ENCODE measurements at places on chromosomes 1 and 21.

DNA sequence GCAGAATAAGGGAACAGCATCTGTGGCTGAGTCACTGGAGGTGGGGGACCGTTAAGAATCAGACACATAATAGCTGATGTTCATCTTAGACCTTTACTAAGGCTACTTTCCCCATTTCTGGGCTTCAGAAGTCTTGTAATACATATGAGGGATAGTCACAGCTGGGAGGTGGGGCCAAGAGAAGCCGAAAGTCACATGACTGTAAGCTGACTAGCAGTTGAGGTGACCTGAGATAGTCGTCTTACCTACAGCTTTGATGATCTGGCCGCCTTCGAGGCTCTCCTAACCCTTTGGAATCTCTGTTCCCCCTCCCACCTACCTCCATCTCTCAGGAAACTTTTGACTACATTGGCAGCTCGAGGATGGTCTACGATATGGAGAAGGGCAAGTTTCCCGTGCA lies 9.4 kb downstream of the NCSTN start:
- DNase-seq: no peak

GRCh38 chr1:66350001-66350547 lies 183.9 kb upstream of the SGIP1 start:
- DNase-seq: no peak

DNA sequence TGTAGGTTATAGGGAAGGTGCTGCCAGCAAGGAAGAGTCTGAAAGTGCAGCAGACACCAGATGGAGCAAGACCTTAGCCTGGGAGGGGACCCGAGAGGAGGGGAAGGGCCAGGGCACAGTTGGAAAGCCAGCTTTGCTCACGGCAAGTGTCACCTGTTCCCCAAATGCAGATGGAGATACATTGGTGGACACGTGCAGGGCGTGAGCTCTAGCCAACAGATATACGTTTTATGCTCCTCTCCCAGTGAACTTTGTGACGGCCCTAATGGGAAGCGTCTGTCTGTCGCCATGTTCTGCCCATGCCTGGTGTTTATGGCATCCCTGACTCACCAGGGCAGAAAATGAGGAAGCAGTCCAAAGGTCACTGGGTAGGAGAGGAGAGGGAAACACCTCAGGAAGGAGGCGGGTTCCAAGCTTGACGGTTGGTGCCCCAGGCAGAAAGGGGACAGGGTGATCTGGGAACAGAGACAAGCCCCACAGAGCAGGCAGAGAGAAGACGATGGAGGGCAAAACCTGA lies 7.6 kb downstream of the GPA33 start:
- no peak for DNase-seq

DNA sequence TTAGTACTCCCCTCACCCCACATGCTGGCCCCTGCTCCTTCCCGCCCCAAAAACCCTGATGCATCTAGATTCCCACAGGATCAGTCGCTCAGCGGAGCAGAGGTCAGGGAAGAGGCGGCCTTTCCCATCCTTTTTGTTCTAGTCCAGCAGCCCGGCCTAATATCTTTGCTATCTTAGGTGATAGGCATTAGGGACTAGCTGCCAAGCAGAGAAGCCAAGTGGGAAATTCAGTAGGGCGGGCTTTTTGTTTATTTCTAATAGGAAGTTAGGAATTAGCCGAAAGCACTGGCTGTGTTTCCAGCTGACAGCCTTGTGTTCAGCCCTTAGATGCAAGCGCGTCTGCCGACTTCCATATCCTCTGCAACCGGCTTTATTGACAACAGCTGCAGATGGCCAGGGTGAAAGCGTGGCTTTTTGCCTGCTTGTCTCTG lies 59.0 kb upstream of the BCAR3 start:
- DNase-seq: no peak

- no peak for DNase-seq
These were observed 455.8 kb upstream of the VAMP3 start for GRCh38 chr1:7315316-7315715.

DNA sequence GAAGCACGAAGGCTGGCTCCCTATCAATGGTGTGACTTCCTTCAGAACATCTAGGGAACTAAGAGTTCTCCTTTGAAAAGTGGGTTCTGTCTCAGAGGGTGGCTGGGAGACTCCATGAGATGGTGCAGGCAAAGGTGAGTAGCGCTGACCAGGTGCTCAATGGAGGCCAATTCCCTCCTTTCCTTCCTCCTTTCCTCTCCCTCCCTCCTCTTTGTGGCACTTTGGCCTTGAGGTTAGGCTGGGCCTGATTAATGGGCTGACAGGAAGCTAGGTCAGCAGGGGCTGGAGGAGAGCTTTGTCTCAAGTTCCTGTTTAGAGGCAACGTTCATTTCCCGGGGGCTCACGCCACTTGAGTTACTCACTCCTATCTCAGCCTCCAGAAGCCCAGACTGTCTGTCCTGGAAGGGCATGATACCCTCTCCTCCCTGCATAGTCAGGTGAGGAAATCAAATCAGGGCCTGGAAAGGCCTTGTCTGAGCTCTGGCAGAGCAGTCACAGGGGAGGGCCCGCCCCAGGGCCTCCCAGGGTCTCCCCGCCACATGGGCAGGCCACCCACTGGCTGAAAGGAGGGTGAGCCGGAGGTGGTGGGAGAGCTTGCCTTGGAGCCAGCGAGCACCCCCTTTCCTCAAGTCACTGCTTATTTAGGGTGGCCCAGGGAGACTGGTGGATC lies 58.4 kb upstream of the SSBP3 start:
- DNase-seq: peak; percentile 29

- no peak for DNase-seq
These were observed 30.2 kb downstream of the SNAP47 start for GRCh38 chr1:227765261-227766014.

DNA sequence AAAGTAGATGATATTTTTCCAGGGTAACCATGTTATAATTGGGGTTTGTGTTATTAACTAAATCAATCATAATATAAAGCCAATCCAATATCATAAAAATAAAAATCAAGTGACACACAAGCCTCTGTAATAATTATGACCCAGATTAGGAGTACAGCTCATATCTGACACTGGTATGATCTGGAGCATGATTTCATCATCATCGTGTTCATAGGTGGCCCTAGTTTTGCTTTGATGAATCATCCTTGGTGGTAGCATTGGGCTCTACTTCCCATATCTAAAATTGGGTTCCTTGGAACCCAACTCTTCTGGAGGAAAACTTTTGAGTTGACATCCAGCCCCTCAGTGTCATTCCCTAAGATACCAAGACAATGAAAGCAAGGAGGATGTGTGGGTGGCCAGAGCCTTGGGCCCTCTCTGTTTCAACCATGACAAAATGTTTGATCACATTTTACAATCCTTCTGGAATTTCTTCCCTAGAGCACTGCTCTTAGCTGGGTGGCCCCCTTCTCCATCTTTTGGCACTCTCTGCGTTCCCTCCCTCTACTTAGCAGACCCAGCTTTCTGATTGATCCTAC lies 37.0 kb upstream of the ENAH start:
- DNase-seq: no peak

DNA sequence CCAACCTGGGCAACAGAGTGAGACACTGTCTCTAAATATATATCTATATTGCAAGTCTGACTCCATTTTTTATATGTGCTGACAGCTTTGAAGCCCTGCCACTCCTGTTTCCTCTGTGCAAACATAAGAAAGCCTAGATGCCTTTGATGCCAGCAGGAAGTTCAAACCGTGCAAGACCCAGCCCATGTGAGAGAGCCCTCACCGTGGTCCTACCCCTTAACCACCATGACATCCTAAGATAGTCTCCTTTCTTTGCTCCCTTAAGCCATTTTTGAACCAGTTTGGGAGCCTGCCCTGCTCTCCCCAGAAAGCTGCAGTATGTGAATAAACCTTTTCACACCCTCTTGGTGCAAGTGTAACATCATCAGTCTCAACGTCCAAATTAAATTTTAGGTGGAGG lies 3.7 kb upstream of the DIPK1A start:
- DNase-seq: no peak

DNA sequence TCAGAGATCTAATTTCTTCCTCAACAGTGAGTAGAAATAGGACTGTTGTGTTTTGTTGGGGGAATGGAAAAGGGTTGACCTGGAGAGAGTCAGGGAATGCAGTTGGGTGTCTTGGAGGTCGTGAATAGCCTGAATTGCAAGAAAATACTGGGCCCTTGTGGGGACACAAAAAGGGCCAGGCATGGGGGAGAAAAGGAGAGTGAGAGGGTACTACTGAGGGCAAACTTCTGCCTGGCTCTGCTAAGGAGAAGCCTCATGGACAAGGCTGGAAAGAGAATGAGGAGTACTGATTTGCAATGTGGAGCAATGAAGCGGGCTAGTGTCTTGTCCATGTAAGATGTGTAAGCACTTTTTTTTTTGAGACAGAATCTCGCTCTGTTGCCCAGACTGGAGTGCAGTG lies 96.2 kb upstream of the IRF2BP2 start:
- DNase-seq: no peak

- no peak for DNase-seq
These were observed 208.1 kb downstream of the TGFB2 start for GRCh38 chr1:218553197-218553596.

DNA sequence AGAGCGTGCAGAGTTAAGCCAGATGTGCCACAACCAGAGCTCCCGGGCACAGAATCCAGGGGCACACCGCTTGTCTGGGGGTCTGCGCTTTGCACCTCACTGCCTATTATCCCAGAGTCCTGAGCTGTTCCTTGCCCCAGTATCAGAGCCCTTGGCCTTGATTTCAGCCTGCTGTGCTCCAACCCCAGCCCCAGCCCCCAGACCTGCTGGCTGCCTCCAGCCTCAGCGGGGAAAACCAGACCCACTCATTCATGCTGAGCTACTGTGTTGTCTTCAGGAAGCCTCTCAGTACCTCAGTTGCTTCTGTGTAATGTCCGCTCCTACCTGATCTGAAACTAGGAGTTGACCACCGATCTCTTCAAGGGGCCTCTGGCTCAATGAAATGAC lies 1.1 kb downstream of the IKBKE start:
- no peak for DNase-seq

GRCh38 chr1:236338096-236338495 lies 56.0 kb upstream of the EDARADD start:
- DNase-seq: no peak

DNA sequence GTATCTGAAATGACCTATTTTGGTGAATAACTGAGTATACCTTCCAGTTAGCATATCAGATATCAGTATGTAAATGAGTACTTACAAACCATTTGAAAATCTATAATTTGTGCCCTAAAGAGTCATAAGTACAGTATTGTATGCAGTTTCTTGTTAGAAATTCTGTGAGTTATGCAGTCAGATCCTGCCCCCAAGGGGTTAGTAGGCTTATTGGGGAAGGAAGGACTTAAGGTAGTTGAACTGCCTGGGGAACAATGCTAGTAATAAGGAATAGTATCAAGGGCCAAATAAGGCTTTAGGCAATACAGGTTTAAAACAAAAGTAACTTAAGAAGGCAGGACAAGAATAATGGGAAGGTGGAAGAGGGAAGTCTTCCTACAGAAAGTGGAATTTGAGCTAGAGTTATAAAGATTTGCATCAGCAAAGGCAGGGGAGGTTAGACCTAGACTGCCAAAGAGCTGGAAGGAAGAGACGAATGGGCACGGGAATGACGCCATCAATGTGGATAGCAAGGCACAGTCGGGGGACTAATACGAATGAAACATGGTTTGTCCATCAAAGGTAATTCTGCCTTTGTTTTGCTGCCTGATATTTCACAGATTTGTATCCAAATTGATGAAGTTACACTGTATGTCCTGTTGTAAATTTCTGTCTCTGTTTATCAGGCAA lies 182.9 kb upstream of the DPYD start:
- DNase-seq: no peak

- no peak for DNase-seq
These were observed 17.3 kb upstream of the ETS2 start for GRCh38 chr21:38788275-38788905.

GRCh38 chr1:11521582-11522399 lies 42.8 kb downstream of the DISP3 start:
- DNase-seq: peak; percentile 6

DNA sequence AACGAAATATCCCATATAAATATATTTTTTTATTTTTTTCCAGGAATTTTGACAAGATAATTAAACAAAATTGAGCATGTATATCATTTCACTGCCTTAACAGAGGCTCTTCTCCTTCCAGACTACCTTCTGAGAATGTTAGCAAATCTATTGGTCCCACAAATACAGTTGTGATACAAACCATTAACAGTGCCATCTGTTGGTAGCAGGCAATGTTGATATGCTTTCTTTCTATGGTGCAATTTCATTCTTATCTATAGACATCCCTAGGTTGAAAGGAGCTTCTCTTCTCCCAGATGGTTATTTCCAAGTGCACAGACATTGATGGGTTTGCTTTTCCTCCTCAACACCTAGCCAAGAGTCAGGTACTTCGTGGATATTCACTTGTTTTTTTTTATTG lies 303.6 kb downstream of the USH2A start:
- no peak for DNase-seq

- DNase-seq: no peak
These were observed 31.2 kb upstream of the COL6A2 start for GRCh38 chr21:46066591-46067331.

GRCh38 chr21:28554660-28555475 lies 437.8 kb downstream of the LTN1 start:
- no peak for DNase-seq

GRCh38 chr1:172845371-172845770 lies 186.5 kb downstream of the FASLG start:
- peak; percentile 72 for DNase-seq

- DNase-seq: no peak
These were observed 37.0 kb downstream of the AKNAD1 start for GRCh38 chr1:108819878-108820277.

DNA sequence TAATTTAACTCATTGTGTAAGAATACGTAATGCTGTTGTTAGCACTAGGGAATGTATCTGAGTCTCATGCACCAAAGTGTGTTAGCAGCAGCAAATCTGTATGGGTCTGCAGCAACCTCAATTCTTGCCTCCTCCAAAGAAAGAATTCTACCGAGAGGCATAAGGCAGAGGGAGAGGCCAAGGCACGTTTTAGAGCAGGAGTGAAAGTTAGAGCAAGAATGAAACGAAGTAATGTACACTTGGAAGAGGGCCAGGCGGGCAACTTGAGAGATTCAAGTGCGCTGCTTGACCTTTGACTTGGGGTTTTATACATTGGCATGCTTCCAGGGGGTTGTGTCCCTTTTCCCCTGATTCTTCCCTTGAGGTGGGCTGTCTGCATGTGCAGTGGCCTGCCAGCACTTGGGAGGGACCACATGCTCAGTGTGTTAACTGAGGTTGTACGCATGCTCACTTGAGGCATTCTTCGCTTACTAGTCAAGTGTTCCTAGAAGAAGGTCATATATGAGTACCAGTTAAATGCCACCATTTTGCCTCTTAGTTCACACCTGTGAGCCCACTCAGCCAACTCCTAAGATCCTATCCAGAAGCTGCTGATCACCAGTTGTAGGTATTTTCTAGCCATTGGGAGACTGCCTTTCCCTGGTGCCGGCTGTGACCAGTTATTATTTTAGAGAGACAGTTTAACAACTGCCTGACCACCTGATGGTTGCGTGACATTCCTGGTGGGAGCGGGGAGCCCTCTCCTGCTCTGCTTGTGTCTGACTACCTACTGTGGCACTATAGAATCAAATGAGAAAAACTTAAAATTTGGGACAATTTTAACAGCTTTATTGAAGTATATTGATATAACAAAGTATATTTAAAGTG lies 2.7 kb upstream of the CNN3 start:
- no peak for DNase-seq

All from activated T-cell treated with anti-CD3 and anti-CD28 coated beads, Interleukin-2, amount 50 U/mL, for 24 hours (primary cell).